ENCODE measurements at places on chromosomes 7 and 10.

- DNase-seq: no peak
Measured at GRCh38 chr7:152312316-152312715, 123.5 kb downstream of the KMT2C start.

DNA sequence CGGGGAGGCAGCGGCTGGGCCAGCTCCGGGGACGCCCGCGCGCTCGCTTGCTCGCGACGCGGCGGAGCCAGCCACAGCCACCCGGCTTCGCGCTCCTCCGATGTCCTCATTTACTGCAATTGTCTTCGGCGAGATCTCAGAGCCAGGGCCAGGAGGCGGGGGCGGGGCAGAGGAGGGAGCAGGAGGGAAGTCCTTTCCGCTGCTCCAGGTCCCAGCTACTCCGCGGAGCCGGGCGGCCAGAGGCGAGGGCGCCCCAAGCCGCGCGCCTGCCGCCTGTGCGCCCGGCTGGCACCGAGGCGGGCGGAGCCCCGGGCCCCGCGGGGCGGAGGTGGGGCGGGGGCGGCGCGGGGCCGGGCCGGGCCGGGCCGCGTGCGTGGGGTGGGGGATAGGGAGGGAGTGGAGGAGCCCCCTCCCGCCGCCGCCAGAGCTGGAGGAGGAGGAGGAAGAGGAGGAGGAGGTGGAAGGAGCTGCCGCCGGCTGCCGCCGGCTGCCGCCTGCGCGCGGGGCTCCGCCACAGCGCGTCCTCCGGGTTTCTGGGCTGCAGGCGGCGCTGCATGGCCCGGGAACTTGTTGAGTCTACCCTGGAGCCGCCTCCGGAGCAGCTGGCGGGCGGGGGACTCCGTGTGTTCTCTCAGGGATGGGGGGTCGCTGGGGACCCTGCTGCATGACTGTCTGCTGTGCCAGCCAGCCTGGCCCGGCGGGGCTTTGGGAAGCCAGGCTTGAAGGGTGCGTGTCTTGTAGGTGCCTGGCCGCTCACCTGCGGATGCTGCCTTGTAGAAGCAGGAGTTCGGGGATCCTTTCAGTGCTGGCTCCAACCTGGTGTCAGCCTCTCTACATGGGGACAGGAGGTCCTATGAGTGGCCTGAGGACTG is at the start of gene INSYN2A:
Gene INSYN2A (minus strand): TSS at position 310 of the 872 bp plus-strand sequence. CDS start 20,196 bp downstream, outside the sequence.
- no peak for DNase-seq

GRCh38 chr7:93799750-93800357 is 90.7 kb downstream of the TFPI2 start:
- DNase-seq: peak; percentile 12

DNA sequence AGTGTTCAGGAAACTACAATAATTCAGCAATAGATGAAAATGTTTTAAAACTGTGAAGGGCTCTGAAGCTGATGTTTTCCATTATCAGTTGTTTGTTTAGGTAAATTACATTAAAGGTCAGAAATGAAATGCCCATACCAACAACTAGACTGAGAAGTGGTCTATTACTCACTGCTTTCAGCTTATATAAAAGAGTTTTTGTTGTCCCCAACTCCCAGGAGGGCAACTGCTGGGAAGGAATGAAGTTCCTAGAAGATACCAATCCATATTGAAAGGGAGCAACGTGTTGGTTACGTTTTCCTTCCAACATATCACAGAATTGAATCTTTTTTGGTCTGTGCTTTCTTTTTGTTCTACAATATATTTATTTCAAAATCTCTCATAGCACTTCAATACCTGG is 330.6 kb upstream of the LRRN3 start:
- no peak for DNase-seq

DNA sequence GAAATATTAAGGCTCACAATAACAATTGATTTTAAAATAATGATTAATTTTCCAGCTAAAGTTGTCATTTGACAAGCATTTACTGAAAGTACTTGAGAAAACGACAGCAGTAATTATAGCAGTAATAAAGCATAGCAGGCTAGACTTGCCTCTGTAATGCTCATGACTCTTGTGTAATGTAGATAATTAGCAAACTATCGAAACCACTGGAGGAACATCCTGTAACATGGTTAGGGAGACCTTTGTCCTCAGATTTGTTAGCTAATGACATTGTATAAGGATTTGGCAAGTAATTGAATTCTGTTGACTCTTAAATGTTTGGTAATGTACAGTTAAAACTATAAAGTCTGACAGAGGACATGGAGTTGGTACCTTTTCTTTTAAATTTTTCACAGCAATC is 24.8 kb downstream of the ARL4A start:
- no peak for DNase-seq

DNA sequence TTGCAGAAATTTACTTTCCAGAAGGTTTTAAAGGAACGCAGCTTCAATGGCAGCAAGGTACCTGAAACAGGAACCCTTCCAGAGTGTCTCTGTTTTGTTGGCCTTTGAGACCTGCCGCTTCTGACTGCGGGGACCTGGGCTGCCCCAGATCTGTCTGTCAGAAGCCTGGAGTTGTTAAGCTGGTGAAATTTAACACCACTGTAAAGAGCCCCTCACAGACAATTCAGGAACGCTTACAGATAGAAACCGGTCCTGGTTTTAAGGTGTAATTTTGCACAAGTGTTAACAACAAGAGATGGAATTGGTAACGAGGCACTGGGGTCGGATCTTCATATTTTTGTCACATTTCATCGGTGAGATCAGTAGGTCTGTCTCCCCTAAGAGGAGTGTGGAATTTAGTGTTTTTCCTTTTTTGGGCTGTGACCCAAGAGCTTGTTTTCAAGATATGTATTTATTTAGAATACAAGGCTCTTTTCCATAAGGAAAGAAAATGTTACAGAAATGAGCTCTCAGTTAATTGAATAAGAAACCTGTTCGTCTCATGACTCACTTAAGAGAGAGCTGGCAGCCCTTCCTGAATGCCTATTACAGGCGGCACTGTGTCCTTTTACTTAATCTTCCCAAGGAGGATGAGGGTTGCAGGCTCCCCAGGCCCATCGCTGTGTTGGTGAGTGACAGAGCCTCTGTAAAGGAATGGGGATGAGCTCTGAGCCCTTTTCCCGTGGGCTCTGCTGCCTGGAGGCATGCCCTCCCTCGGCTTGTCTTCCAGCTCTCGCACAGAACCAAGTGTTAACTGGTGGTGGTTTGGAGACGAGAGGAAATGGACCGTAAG is 168.7 kb downstream of the CUX1 start:
- no peak for DNase-seq

Measured in KBM-7 (cell line).